Testis (tissue), 5 donors: ENCODE measurements at places on chromosomes 5 and 9.

GRCh38 chr5:34563931-34564709 is 92.0 kb upstream of the RAI14 start:
- peak; percentile 33 for DNase-seq

DNA sequence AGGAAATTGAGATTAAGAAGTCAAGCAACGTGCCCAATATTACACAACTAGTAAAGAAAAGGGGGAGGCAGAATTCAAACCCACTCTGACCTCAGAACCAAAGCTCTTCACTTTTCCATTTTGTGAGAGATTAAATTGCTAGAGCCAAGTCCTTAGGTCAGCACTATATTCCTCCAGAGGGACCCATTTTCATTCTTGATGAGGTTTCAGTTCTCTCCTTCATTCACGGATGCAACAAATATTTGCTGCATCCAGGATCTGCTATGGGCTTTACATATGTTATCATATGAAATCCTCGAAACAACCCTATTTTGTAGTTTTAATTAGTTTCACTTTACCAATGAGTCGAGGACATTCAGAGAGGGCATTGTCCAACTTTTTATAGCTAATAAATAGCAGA is 239.2 kb downstream of the EFNA5 start:
- DNase-seq: no peak

DNA sequence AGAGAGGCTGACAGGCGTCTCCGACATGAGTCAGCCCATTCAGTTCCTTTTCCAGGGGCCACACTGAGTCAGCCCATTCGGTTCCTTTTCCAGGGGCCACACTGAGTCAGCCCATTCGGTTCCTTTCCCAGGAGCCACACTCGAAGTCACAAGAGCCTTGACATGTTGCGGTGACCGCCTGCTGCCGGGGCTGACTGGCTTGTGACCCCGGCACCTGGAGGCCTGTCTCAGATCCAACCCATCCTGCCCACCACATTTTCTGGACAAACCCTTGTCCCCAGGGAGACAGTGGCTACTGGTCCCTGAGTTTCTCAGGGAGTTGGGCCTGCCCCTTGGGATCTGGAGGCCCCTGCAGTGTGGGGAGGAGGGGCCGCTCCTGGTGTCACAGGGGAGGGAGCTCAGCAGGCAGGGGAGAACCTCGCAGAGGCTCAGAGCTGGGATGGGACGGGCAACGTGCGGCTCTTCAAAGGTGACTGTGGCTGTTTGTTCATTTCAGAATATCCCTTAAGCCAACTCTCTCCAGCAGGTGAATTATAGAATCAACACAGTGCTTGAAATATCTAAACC is 40.5 kb upstream of the LPCAT1 start:
- no peak for DNase-seq

- DNase-seq: no peak
Observed at GRCh38 chr5:90174236-90174635, 235.3 kb downstream of the CETN3 start.

DNA sequence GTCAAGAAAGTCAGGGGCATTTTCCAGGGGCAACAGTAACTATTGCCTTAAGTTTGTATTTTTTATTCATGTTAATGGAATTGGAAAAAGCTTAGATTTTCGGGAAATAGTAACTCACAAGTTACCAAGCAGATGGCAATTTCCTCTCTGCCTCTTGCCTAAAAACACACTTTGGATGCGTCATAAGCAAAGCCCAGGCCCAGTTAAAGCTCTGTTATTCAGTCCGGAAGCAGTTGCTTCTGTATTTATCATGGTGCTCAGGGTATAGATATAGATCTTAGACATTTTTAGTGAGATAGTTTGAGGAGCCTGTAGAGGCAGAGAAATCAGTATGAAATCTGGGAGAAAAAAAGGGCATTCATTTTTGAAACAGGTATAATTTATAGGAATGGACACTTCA is 260.3 kb upstream of the TNC start:
- DNase-seq: no peak

- DNase-seq: no peak
Observed at GRCh38 chr9:127968042-127968441, 12.7 kb downstream of the EEIG1 start.

DNA sequence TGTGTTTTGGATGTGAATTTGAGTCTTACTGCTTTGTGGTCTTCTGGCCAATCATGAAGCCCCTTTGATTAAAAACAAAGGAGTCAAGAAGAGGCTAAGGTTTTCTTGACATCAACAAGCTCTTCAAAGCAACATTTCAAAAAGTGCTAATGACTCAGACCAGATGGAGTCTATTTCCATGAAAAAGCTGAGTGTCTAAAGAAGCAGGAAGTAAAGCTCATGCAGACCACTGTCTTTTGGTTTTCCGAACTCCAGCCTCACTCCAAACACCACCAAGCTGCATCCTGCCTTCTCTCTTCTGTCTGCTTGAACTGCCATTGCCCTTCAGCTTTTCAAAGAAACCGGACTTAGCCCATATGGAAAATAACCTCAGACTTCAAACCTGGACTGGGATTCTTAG is 115.2 kb downstream of the PRDM6 start:
- DNase-seq: no peak

- peak; percentile 59 for DNase-seq
Observed at GRCh38 chr9:79764374-79764773, 192.6 kb downstream of the TLE4 start.

GRCh38 chr5:141514330-141515133 is 25.7 kb downstream of the PCDHGC5 start:
- DNase-seq: no peak

DNA sequence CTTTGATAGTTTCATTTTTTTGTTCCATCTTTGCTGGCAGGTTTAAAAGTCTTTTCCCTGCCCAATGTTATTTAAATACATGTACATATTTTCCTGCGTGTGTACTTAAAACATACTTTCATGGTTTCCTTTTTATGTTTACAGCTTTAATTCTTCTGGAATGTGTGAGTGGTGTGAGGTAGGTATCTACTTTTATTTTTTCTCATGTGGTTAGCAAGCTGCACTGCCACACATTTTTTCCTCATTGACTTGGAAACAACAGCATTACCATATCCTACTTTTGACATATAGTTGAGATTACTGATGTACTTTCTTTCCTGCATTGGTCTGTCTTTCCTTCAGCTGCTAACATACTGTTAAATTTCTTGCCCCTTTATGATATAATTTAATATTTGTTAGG is 51.4 kb upstream of the COL15A1 start:
- no peak for DNase-seq

- no peak for DNase-seq
Observed at GRCh38 chr9:92191801-92192200, 76.6 kb upstream of the SPTLC1 start.

- no peak for DNase-seq
Observed at GRCh38 chr5:424301-425110, 18.5 kb upstream of the EXOC3 start.

DNA sequence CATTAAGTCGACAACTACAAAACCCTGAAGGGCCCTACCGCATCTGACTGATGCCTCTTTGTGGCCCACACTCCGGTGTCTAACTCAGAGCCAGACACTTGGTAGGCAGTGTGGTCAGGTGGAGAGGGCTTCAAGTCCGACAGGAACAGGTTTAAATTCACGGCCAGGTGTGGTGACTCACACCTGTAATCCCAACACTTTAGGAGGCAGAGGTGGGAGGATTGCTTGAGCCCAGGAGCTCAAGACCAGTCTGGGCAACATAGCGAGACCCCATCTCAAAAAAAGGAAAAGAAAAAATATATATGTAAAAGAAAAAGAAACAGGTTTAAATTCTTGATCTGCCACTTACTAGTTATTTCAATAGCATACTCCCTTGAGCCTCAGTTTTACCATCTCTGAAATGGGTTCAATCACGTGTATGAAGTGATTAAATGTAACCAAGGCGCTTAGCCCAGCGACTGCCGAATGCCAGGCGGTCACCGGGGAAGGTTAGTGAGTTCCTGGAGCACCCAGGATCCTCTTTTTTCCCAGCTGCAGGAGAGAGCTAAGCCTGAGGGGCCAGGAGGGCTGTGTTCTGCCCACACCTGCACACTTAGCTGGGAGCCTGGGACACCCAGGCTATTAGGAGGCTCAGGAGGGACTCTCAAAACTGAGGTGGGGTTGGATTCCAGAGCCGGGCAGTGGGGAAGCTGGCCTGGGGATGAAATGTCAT is 943 bp downstream of the CLTB start:
- peak; percentile 30 for DNase-seq

- no peak for DNase-seq
Observed at GRCh38 chr5:17336054-17336453, 118.6 kb downstream of the BASP1 start.

DNA sequence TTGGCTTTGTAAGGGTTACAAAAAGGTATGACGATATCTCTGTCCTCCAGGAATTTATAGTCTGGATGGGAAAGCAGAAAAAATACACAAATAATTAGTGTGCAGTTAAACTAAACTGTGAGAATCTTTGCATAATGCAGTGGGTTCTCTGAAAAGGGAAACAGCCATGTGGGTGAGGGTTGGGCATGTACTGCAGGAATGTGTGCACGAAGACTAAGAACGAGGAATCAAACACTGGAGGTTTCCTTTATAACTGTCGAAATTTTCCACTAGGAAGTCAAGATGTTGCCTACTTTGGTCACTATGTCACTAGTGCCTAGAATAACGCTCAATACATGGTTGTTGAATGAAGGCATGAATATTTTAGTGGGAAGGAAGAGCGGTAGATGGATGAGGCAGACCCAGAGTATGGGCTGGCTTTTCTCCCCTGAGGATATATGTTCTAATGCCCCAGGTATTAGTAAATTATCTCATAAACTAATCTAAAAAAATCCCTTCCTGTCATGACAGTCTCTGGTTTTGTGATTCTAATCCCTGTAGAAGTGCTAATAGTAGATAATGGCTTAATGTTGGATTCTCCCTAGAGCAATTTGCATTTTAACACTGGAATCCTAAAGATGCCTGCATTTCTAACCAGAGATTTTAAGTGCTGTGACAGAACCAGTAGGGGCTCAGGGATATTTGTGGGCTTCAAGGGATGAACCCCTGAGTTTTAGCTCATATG is 227.3 kb downstream of the NMUR2 start:
- no peak for DNase-seq

GRCh38 chr5:37945446-37945845 is 105.6 kb upstream of the GDNF start:
- DNase-seq: no peak

GRCh38 chr9:7974335-7974960 is 174.9 kb upstream of the DMAC1 start:
- DNase-seq: no peak

DNA sequence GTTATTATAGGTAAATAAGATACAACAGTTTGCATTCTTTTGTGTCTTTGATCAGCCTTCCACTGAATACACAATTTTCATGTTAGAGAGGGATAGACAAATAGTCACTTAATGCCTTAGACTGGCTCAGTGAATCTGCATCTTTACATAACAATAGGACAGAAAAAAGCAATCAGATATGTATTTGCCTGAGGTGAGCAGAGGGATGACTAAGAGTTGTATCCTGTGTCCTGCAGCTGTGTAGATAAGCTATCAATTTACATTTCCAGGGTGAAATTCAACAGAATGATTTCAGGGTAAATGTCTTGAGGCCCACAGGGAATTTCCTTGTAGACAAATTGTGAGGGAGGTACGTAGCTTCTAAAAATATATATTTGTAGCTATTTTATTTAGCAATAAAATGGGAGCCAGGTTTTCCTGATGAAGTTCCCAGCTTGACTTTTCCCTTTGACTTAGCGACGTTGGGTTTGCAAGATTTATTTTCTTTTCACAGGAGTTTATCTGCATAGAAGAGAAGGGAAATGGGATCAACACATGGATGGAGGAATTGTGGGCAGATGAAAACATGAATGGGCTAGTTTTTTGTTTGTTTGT is 586.1 kb upstream of the CDH6 start:
- no peak for DNase-seq

- DNase-seq: no peak
Observed at GRCh38 chr5:58542709-58543108, 40.2 kb upstream of the RAB3C start.

- no peak for DNase-seq
Observed at GRCh38 chr5:65395526-65396155, 86.1 kb downstream of the ADAMTS6 start.

DNA sequence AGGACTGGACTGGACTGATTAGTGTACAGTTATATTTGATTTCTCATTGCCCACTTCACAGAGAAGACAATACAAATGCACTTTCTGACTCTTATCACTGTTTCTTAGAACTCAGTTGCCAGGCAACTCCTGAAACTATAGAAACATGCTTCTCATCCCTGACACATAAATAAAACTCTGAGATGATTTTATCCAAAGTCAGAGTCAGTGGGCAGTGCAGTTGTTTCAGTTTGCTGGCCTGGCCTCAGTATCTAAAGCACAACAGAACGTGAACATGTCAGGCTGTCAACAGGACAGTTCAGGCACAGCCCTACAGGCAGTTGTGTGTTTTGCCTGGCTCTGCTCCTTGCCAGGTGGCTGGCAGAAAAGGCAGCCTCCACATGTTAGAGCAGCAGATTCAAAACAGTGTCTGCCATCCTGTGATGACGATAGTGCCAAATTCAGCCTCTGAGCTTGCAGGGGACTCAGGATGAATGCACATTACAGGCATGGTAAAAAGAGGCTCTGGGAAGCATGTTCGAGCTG is 65.1 kb upstream of the CCDC152 start:
- no peak for DNase-seq

- DNase-seq: no peak
Observed at GRCh38 chr5:59564895-59565294, 328.6 kb downstream of the PDE4D start.

- DNase-seq: no peak
Observed at GRCh38 chr5:129474544-129474943, 14.4 kb downstream of the ADAMTS19 start.

GRCh38 chr9:126986506-126986951 is 71.9 kb downstream of the RALGPS1 start:
- no peak for DNase-seq

- DNase-seq: no peak
Observed at GRCh38 chr5:137933491-137933911, 44.2 kb downstream of the PKD2L2 start.

GRCh38 chr9:85484235-85484634 is 257.5 kb downstream of the AGTPBP1 start:
- no peak for DNase-seq

DNA sequence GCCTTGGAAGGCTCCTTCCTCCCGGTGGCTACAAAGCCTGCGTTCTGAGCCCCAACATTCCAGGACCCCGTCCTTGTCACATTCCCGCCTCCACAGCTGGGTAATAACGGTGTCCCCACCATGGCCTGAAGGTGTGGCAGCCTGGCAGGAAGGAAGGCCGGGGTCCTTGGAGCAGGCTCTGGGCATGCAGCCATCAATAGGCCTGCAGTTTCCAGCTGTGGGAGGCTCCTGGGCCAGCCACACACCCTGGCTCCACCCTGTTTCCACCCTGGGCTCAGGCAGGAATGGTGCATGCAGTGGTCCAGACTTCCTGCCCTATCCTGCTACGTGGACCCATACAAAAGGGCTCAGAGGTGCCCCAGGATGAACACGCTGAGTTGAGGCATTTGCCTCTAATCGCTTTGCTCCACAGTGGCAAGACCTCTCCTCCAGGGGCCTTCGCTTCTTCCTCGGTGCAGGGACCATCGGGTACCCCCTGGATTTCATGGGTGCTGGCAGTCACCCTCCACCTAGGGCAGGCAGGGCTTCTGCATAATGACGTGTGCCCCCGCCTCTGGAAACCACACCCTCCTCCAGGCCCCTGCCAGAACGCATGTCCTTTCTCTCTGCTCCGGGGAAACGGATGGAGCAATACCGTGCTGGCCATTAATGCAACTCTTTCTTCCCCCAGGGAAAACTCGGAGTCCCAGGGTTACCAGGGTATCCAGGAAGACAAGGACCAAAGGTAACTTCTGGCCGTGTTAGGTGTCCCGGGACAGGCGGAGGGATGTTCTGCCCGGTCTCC is 95.1 kb upstream of the FCN2 start:
- DNase-seq: no peak

- DNase-seq: no peak
Observed at GRCh38 chr5:71482132-71482531, 26.7 kb downstream of the BDP1 start.

- peak; percentile 67 for DNase-seq
Observed at GRCh38 chr9:114631166-114631565, 20.1 kb downstream of the TMEM268 start.
